ENCODE measurements at places on chromosomes 4 and X.

DNA sequence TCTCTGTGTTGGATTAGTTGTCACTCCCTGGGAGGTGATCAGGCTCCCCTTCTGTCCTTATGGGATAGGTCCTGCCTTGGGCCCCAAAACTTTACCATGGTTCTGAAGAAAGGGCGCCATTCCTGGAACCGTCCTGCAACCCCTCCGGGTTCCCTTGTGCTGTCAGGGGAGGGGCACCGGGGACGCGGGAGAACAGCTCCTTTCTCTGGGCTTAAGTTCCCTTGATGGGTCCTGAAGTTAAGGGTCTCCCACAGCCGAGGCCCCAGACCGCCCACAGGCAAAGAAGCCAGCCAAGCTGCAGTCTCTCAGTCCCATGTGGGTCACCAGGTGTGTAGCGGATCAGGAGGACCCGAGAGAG, 44.8 kb downstream of the UGT2A3 start:
- DNase-seq: no peak

- DNase-seq: no peak
Measured at GRCh38 chr4:56123051-56123450, 174.3 kb downstream of the CEP135 start.

DNA sequence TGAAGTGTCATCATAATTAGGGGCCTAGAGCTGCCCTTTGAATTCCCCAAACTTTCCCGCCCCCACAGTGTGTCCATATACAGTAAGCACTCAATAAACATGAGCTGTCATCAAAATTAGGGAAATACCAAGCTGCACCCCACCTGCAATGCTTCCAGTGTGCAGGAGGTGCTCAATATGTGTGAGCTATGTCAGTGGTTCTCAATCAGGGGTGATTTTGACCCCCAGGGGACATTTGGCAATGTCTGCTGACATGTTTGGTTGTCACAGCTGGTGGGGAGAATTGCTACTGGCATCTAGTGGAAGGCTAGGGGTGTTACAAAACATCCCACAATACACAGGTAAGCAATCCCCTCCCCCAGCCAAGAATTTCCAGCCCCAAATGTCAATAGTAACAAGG, 748 bp downstream of the CFP start:
- DNase-seq: no peak

- no peak for DNase-seq
Measured at GRCh38 chr4:68176500-68176899, 46.8 kb upstream of the TMPRSS11F start.

DNA sequence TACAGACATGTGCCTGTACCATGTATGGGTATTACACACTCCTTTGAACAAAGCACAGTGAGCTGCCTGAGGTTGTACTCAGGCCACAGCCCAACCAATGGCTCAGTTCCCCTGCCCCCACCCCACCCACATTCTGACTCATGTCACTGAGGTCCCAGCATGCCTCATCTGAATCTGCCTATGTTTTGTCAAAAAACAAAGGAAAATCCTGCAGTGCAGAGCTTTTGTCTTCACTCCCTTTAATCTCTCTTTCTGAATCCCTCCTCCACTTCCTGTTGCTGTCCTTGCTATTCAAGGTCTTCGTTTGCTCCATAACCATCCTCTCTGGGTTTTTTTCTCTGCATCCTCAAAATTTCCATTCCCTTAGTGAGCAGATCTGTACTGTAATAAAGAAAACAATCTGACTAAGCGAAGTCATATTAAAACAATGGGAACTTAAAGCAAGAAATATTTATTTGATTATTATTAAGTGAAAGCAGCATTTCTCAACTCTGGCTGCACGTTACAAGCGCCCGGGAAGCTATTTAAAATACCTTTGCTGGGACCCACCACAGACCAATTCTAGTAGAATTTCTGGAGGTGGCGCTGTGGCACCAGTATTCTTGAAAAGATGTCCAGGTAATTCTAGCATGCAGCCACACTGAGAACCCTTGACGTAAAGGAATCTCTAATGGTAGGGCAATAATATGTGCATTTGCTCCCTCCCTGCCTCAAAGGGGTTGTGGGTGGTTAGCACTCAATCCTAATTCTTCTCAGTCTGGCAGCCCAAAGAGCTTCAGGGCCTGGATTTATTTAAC, 8.7 kb downstream of the GUCY2F start:
- no peak for DNase-seq

- DNase-seq: no peak
Measured at GRCh38 chr4:176638992-176639391, 153.7 kb downstream of the VEGFC start.

DNA sequence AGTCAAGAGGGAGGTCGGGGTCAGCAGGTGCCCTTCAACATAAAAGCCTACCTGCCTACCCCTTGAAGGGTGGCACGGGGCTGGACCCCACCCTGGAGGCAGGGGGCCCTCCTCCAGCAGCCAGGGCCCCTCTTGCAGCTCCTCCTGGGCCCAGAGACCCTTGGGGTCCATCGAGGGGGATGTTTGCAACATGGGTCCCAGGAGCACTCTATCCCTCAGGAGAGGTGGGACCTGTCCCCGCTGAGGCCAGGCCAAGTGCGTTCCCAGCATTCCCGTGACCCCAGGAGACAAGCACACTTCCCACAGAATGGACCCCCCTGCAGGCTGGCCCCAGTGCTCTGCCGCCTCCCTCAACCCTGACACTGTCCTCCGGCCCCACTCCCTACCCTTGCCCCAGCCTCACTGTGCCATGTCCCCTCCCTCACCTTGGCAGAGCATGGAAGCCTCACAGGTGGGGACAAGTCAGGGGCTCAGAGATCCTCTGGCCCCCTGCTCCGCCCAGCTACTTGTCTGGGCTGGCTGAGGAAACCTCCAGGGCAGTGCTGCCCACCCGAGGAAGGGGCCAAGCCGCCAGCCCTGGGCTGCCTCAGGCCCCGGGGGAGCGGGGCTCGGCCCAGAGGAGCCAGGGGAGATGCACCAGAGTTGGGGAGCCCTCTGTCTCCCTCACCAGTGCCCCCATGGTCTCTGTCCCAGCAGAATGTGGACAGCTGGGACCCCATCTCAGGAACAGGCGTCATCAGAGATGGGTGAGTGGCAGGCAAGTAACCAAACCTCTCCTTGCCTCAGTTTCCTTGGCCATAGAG, 2.2 kb downstream of the MXD4 start:
- DNase-seq: peak; percentile 60

- DNase-seq: no peak
Measured at GRCh38 chr4:180152831-180153230, 2090.4 kb upstream of the TENM3 start.

- DNase-seq: no peak
Measured at GRCh38 chr4:173151496-173151895, 17.1 kb upstream of the GALNT7 start.

- DNase-seq: no peak
Measured at GRCh38 chrX:149903889-149904748, 23.1 kb downstream of the MAGEA8 start.

DNA sequence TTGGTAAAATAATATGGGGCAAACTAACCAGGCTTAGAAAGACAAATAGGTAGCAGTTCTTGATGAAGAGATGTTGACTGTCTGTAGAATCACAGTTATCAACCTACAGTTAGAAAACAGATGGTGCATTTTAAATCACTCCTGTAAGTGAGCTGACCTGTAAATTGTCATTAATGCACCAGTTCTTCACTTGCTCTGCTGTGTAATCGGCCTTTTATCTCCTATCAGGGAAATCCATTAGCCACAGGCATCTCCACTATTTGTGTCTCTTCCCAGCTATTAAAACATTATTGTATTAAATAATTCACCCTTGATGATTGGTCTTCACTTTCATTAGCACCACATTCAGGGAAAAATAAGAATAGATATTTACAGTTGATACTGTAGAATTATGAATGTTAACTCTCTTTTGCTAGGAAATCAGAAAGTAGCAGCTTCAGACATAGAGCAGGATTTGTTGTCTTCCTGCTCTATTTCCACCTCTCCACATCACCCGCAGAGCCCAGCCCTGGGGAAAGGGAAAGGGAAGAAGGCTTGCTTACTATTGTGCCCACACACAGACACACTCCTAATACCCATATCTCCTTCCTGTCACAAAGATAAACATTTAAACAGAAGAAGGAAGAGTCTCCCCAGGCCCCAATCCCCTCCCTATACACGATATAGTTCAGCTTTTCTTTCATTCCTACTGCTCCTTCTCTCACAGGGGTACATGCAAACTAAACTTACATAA, 97.1 kb downstream of the REELD1 start:
- no peak for DNase-seq

- no peak for DNase-seq
Measured at GRCh38 chrX:125507119-125507518, 187.4 kb downstream of the TEX13C start.

- DNase-seq: no peak
Measured at GRCh38 chr4:100117750-100118149, 72.5 kb downstream of the DDIT4L start.

GRCh38 chrX:135982860-135983259, 2.4 kb upstream of the SLC9A6 start:
- no peak for DNase-seq

GRCh38 chr4:90585961-90586360, 458.8 kb downstream of the CCSER1 start:
- DNase-seq: no peak

- DNase-seq: no peak
Measured at GRCh38 chrX:17414839-17415238, 39.8 kb downstream of the NHS start.

DNA sequence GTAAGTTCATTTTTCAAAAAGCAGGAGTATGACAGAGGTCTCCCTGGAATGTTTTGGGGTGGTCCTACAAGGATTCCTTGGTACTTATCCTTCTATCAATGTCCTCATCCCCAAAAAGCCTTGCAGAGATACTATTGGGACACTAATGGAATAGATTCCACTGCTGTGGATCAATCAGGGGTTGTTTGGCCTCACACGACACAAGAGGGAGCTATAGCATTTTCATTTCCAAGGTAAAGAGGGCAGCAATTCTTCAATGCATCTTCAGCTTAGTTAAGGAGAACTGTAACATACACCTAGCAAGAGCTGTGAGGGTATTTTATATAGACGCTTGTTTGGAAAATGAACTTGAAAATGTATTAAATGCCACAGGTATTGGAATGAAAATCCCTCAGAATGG, 50.9 kb downstream of the USP26 start:
- no peak for DNase-seq

GRCh38 chr4:66991521-66991920, 553.8 kb downstream of the CENPC start:
- DNase-seq: no peak

GRCh38 chr4:41652971-41653370, 95.6 kb downstream of the PHOX2B start:
- no peak for DNase-seq

- no peak for DNase-seq
Measured at GRCh38 chr4:38672397-38673129, 8.6 kb downstream of the KLF3 start.

- no peak for DNase-seq
Measured at GRCh38 chr4:113300471-113300928, 251.0 kb downstream of the ANK2 start.

- DNase-seq: no peak
Measured at GRCh38 chr4:8103421-8104390, 54.9 kb downstream of the ABLIM2 start.

- peak; percentile 59 for DNase-seq
Measured at GRCh38 chrX:13937370-13938050, 92.2 kb downstream of the GEMIN8 start.

GRCh38 chr4:107192601-107193000, 156.5 kb upstream of the DKK2 start:
- DNase-seq: no peak

DNA sequence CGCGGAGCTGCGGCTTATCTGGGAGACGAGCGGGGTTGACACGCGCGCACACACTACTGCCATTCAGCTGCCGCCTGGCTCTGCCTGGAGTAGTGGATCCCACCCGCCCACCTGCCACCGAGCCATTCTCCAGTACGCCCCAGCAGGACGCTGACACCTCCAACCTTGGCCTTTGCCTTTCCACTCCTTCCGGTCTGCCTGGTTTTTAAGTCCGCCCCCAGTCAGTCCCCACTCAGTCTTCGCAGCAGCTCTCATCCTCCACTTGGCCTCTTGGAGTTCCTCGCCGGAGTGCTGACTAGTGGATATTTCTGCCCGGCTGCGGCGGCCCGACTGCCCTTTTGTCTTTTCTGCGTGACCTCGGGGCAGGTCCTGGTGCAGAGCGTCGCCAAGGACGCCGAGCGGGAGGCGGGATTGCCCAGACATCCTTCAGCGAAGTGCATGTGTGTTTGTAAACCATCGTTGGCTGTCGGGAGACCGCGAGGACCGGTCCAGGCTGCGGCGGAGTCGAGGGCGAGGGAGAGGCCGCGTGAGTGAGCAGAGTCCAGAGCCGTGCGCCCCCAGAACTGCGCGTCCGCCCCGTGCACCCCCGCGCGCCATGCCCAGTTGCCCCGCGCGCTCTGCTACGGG, 1.1 kb downstream of the SLIT2 start:
- peak; percentile 74 for DNase-seq

GRCh38 chrX:120749141-120749846, 119.4 kb upstream of the C1GALT1C1 start:
- DNase-seq: no peak

- no peak for DNase-seq
Measured at GRCh38 chr4:154435895-154436294, 55.7 kb downstream of the DCHS2 start.

DNA sequence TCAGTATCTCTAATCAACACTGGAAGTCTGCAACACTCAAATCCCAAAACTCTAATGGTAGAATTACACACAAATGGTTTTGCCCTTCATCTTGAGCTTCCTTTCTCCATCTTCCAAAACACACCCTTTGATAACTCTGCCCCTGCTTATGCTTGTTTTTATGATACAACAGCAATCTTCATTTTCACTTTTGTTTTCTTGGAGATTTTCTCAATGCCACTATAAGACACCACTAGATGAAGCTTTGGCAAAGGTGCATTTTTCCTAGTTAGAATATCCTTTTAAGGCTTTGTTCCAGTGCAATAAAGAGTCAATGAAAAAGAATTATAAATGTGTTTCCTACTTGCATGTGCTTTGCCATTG, 472.4 kb upstream of the NWD2 start:
- DNase-seq: no peak

DNA sequence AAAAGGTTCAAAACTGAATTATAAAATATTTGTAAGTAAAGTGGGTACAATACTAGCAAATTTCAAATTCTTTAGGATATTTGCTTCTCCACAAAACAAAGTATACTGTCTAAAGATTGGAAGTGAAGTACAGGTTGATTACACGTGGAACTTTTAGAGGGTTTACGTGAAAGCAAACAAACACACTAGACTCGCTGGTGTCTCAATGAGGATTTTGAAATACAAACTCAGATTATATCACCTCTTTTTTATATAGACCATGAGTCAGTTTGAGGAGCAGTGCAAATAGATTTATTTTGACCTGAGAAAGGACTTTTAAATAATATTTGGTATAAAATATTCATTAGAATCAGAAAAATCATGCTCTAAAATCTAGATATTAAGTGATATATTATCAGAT, 185.0 kb downstream of the SPOCK3 start:
- DNase-seq: no peak

- no peak for DNase-seq
Measured at GRCh38 chrX:51852621-51853020, 40.8 kb upstream of the MAGED1 start.

GRCh38 chr4:627347-628125, 2.2 kb downstream of the PDE6B start:
- peak; percentile 60 for DNase-seq

GRCh38 chr4:112726041-112726440, 89.1 kb downstream of the LARP7 start:
- no peak for DNase-seq

GRCh38 chr4:162921178-162921785, 245.4 kb downstream of the NAF1 start:
- no peak for DNase-seq

- no peak for DNase-seq
Measured at GRCh38 chrX:259692-260355, 21.4 kb upstream of the PLCXD1 start.

- DNase-seq: no peak
Measured at GRCh38 chrX:76147106-76147505, 25.8 kb upstream of the PBDC1 start.
